Uterus (tissue), 4 donors: ENCODE measurements at places on chromosomes 6 and 20.

GRCh38 chr6:77450924-77451323 lies 12.4 kb downstream of the HTR1B start:
- no peak for DNase-seq

DNA sequence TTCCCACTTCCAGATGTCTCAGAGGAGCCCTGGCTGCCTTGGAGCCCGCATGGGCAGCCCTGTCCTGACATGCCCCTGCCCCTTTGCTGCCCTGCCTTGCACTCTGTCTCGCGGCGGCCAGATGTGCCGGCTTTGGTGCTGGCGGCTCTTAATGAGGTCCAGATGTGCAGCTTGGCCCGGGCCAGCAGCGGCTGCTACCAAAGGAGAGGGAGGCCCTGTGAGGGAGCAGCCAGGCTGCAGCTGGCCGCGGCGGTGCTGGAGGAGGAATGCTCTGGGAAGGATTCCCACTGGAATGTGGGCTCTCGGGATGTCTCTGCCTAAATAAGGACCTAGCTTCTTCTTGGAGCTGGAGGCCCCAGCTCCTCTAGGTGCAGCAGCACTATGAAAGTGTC lies 72.4 kb downstream of the FGD2 start:
- peak; percentile 92 for DNase-seq

DNA sequence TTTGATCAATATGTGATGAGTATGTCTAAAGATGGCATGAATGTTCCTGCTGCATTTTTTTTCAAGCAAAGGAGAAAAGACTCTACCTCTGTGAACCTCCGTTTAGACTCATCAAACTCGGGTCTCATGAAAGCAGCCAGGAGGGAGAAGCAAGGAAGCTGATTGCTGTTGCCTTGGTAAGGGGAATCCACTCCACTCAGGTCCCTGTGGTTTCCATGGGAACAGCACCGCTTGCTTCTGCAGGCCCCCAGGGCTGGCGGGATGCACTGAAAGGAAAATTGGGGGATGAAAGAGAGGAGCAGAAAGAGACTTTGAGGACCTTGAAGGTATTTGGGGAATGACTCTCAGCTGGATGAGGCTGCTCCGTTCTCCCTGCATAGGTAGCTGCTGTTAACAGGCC lies 249.6 kb upstream of the RIN2 start:
- no peak for DNase-seq

- peak; percentile 74 for DNase-seq
Observed at GRCh38 chr6:27503436-27504030, 30.6 kb upstream of the ZNF184 start.

GRCh38 chr20:4052554-4052953 lies 37.2 kb upstream of the RNF24 start:
- no peak for DNase-seq
